Stimulated activated CD8-positive, alpha-beta memory T cell treated with anti-CD3 and anti-CD28 coated beads, Interleukin-7, amount 100 ng/mL, for 24 hours (primary cell): ENCODE measurements at places on chromosomes 6 and 20.

DNA sequence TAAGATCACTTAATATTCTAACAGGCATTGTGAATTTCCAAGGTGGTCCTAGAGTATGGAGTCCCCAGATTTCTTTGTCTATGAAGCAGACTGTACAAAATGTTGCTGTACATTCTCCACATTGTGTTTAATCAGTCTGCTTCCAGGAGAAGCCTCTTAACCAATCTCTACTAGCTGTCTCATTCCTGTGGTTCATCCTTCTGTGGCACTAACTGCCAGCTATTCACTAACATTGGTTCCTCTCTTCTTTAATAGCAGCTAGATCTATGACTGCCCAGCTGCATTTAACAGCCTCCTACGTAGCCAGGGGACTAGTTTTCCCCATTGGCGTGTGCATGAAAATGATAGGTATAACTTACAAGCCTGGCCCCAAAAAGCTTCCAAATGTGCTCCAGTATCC lies 395.4 kb downstream of the SAMD5 start:
- no peak for DNase-seq

DNA sequence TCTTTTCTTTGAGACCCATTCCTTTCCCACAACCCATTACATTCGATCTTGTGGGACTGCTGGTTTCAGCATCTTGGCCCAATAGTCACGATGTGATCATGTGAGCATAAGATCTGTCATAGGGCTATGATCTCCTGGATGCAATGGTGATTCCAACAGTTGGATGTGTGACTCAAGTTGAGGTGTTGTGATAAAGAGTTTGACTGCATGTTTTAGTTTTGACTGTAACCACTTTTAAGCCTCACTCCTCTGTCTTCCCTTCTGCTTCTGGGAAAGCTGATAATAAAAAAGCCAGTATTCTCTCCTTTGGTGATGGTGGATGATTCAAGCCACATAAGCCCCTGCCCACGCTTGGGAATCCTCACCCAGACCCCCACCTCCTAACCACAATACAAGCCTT lies 117.0 kb upstream of the ASCC3 start:
- DNase-seq, result no peak

DNA sequence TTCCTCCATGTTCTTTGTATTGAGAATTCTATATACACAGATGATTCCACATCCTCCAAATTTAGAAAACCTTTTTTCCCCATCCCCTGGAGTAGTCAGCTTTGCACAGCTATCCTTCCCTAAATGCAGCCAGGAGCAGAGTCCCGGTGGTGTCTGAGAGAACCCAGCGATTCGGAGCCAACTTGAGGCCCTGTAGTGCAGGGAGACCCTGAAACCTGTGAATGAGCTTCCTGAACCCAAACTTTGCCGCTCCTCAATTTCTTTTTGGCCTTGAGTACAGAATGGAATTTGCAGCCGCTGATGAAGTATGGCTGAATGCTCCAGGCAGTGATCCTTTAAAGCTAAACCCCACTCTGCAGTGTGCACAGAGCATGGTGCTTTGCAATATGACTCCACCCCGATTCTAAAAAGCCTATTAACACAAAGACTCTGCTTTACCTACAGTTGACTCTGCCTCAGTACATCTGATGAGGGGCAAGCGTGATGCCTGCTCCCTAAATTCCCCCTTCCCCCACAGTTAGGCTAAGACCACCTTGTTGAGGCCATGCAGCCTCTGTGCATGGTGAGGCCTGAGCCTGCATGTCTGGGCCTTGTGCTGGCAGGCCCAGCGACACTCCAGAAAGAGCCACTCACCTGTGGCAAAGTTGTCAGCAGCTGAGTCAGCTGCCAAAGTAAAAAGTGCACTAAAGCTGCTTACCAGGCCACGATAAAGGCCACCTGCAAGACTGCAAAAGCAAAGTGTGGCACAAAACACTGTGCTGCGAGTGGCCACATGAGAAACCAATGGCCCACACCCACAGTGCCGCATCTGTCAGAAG lies 82.1 kb downstream of the PLEKHG1 start:
- DNase-seq, result no peak

DNA sequence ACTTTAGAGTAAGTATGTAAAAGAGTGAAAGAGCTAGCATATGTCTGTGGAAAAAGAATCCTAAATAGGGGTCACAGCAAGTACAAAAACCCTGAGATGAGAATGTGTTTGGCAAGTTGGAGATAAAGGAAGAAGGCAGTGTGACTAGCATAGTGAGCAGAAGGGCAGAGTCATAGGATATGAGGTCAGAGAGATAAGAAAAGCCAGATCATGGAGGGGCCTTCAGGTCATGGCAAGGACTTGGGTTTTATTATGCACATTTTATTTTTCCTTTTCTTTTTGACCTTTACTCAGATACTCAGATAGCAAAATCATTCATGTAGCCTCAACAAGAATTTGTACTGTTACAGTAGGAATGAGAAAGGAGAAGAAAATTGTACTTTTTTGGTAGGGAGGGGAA lies 138.0 kb downstream of the GJA1 start:
- no peak for DNase-seq

GRCh38 chr6:142901611-142902010 lies 43.4 kb downstream of the HIVEP2 start:
- no peak for DNase-seq

DNA sequence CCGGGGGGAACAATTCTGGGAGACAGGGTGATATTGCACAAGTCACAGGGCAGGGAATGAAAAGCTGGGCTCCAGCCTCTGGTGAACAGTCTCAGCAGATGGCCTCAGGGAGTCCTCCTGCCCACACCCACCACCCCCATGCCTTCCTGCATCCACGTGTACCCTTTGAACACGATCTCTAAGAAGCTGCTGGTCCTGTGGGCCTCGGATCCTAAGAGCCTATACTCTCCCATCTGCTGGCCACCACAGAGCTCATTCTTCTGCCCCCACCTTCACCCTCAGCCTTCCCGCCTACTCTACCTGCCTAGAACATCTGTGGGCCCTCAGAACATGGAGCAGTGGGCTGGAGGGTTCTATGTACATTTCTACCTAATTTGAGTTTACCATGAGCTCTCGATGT lies 60.3 kb downstream of the TRERF1 start:
- no peak for DNase-seq

DNA sequence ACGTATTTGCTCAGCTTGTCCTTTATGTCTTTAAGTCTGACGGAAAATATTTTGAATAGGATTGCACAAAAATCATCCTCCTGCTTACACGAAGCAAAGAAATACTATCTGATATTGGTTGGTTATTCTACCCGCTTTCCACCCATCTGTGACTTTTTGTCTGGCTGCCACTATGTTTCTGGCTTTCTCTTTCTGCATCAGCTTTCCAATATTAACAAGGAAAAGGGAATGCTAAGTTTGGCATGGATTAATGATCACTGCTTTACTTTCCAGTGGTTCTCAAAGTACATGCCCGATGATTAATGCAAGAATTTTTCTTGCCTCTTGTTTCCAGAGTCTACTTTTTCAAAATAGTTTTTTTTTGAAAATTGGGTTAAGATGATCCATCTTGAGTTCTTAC lies 57.0 kb downstream of the RNF144B start:
- DNase-seq, result no peak

- no peak for DNase-seq
These were observed 7.1 kb upstream of the SLC22A7 start for GRCh38 chr6:43290905-43291355.

DNA sequence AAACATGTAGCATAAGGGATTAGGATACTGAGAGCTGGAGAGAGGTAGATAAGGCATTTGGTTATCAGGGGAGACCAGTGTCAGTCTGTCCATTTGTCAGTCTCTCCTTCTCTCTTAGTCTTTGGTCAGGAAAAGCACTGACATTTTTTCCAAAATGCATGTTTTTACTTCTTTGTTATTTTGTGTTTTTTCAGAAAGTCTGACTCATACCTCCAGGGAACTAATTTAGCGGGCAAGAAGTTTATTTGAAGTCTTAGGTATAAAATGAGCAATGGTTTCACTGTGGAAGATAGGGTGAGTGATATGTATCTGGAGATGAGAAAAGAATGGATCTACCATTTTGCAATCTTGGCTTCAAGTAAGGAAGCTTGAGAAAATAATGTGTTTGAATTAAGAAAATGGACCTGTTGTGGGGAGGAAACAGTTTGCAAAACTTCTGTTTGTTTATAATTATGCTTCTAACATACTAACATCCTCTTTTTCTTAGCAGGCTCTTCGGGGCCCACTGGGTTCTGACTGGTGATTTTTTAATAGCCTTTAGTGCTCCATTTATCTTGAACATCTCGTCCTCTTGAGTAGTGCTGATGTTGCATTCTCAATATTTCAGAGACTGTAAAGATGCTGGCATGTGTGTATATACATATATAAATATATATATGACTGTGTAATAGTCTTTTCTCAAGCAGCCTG lies 66.9 kb upstream of the FABP7 start:
- no peak for DNase-seq

DNA sequence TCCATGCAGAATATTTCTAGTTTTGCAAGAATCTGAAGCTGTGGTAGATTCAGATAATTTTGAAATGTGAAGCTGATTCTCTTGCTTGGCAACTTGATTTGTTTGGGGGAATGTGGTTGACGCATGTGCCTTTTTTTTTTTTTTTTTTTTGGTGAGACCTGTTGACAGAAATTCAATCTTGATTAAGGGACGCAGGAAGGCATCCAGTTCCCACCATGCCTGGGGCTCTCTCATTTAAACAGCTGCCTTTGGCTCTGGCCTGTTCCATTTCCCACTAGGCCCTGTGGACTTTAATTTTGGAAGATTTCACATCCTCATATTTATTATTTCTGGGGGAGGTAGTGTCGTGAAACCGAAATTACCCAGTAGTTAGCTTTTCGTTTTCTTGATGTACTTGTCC lies 8.6 kb downstream of the TPX2 start:
- DNase-seq, result no peak

DNA sequence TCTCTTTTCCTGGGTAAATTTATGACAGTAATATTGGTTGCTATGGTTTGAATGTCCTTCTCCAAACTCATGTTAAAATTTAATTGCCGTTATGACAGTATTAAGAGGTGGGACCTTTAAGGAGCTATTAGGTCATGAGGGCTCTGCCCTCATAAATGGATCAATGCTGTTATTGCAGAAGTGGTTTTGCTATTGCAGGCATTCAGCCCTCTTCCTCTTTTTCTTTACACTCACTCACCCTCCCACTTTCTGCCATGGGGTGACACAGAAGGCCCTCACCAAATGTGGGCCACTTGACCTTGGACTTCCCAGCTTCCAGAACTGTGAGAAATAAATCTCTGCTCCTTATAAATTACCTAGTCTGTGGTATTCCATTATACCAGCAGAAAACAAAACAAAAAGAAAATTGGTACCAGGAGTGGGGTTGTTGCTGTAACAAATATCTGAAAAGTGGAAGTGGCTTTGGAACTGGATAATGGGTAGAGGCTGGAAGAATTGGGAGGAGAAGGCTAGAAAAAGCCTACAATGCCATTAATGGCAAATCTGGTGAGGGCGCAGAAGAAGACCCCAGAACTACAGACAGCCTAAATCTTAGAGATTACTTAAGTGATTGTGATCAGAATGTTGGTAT lies 24.8 kb upstream of the IGF2R start:
- DNase-seq, result no peak

DNA sequence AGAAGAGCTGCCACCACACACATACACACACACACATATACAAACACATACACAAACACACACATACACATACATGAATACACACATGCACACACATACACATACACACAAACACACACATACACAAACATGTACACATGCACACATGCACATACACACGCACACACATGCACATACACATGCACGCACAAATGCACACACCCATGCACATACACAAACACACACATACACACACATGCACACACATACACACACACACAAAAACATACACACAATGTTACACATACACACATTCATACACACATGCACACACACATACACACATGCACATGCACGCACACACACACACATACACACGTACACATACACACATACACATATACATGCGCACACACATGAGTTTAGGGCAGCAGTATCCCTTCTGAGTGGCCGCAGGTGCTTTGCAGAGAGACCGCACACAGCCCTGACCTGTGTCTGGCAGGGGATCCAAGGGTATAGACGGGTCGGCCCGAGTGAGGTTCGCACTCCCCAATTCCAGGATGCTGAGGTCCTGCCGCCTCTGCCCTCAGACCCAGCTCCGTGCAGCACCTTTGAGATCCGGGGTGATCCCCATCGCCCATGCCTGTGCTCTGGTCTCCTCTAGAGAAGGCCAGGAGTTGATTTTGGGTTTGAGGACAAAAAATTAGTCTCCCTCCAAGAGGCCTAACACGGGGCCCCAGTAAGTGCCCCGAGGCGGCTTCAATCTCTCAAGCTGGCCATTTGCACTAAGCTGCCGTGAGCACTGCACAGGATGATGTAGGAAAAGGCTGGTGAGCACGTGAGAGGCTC lies 56.8 kb downstream of the TMEM242 start:
- DNase-seq, result no peak

DNA sequence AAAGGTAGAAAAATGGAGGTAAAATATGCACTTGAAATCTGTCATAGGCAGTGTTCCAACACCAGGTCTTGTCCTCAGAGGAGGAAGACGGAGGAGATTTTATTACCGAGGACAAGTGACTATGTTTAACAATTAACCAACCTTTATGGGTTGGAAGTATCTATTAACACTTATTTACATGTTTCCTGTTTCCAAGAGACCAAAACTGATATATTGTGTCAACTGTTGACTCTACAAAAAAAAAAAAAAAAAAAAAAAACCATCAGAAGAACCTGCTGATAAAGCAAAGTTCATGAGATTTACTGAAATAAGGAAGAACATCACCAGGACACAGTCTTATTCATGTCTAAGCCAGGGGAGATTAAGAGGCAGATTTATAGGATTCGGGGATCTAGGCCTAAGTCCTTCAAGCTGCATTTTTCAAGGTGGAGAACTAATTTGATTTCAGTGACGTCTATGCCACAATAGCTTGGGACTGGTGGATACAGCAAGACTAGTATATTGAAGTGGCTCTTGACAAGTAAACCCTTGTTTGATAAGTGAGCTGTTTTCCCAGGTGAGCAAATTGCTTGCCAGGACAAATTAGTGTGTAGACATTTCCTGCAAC lies 126.6 kb upstream of the NAA20 start:
- DNase-seq, result no peak

DNA sequence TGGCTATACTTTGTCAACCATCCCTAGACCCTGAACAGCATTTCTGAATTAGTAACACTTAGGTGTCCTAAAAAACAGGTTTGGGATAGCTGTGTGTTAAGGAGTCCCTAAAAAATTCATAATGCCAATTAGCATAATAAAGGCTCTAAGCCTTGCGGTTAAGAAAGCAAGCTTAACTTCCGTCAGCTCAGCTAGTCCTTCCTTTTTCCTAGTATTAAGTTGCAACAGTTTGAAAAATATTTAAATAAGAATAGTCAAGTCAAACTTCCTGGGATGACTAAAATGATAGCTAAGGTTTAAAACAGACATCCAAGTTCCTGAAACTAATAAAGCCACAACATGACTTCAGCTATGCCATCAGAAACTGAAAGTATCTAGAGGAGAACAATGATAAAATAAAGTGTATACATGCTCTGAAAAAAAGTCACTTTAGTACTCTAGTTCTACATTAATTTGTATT lies 3.5 kb downstream of the AKIRIN2 start:
- DNase-seq, result no peak

- DNase-seq, result no peak
These were observed 6.1 kb upstream of the NANP start for GRCh38 chr20:25629816-25630499.
